ENCODE measurements at places on chromosomes 3 and 15.

DNA sequence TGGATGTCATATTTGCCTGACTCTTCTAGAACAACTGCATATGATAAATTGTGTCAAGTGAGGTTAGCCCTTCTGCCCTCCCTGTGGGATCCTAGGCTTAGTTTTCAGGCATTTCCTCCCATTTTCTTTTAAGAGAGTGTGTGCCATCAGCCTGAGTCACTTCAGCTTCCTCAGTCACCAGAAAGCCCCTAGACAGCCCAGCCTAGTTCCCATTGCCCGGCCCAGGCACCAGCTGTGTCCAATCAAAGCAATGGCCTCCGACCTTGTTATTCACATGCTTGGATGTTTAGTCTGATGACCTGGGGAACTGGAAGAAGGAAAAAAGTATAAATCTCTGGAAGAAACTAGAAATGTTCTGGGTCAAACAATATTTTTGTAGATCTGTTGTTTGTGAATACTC lies 221.9 kb upstream of the LRIG1 start:
- DNase-seq, result no peak

DNA sequence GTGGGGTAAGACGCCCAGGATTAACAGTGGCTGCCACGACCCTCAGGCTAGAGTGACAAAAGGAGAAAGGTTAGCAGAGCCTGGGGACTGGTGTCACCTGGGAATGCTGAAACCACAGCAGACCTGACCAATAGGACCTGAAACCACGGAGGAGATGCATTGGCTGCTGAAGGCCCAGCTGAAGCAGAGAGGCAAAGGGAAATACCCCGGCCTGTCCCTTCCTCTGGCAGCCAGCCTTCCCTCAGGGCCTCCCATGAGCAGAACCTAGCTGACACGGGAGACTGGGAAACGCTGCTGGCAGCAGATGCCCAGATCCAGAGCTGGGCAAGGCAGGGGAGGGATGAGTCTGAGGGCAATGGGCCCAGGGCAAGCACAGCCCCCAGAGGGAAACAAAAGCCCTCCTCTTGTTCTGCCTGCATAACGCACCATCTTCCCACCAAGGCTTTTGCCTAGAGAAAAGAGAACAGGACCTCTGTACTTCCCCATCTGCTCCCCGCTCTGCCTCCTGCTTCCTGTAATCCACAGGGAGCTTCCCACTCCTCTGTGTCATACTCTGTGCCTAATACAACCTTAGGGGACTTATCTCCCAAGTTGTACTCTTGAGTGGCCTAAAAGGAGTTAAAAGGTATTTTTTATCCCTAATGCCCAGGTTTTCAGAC lies 216.2 kb downstream of the ABHD5 start:
- peak; percentile 31 for DNase-seq

- DNase-seq, result peak; percentile 68
Observed at GRCh38 chr3:142445816-142446254, 2.0 kb downstream of the XRN1 start.

- no peak for DNase-seq
Observed at GRCh38 chr15:75371486-75371885, 3.1 kb upstream of the MAN2C1 start.

DNA sequence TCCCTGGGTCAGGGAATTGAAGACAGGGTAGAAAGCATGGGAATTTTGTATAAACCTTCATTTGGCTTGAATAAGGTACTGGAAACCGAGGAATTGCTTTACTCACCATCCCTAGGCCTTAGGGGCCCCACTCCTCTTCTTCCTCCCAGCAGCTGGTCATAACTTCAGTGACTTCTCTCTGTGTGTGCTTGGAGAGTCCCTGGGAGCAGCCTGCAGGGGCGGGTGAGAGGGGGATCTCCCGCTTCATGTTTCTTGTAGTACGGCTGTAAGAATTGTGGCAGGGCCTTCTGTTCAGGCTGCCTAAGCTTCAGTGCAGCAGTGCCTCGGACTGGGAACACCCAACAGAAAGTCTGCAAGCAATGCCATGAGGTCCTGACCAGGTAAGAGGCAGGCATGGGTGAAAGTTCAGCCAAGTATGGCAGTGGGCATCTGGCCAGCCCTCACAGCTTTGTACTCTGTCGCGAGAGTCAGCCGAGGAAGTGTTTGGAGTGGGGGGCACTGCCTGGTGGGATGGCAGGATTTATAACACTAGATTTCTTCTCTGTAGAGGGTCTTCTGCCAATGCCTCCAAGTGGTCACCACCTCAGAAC lies 1.7 kb upstream of the DNAJC17 start:
- DNase-seq, result peak; percentile 29

GRCh38 chr15:35321926-35322325 lies 224.0 kb downstream of the DPH6 start:
- no peak for DNase-seq

GRCh38 chr15:49247556-49248110 lies 77.6 kb downstream of the GALK2 start:
- no peak for DNase-seq

- no peak for DNase-seq
Observed at GRCh38 chr3:191357909-191358308, 27.6 kb upstream of the UTS2B start.

- DNase-seq, result peak; percentile 54
Observed at GRCh38 chr15:82950295-82950694, 2.2 kb downstream of the HOMER2 start.

GRCh38 chr15:41180206-41180789 lies 50.3 kb downstream of the EXD1 start:
- DNase-seq, result no peak

DNA sequence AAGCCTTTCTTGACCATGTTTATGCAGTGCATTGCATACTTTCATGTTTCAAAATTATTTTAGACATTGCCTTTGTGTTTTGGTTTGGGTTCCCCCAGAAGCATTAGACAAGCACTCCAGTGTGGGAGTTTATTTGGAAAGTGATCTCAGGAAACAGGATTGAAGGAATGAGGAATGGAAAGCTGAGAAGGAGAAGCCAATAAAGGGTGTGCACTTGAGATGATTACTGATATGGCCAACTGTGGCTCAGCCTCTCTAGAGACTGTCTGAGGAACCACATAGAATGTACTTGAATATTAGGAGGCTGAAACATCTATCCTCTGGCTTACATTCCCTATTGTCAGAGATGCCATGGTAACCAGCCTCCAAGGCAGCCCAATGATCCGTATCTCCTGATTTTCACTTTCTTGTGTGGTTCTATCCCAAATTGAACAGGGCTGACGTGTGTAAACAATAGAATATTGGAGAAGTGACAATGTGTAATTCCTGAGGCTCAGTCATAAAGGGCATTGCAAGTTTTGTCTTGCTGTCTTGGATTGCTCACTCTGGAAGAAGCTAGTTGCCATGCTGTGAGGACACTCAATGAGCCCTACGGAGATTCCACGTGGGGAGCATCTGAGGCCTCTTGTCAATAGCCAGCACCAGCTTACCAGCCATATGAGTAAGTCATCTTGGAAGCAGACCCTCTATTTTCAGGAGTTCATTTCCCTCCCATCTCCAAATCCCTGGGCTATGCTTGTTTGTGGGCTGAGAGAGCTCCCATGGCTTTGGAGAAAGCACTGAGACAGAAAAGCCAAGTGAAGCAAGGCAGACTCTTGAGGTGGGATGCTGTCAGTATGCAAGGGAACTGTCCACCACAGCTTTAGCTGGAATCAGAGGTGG lies 84.7 kb downstream of the SCN11A start:
- no peak for DNase-seq

- DNase-seq, result no peak
Observed at GRCh38 chr3:147941969-147942368, 532.8 kb downstream of the ZIC1 start.

- DNase-seq, result no peak
Observed at GRCh38 chr3:117842086-117842485, 1132.5 kb downstream of the TUSC7 start.

- DNase-seq, result no peak
Observed at GRCh38 chr3:140540262-140540661, 137.6 kb upstream of the TRIM42 start.

GRCh38 chr15:25133804-25134203 lies 179.0 kb downstream of the SNRPN start:
- DNase-seq, result no peak

All from GM20000 (cell line).